ENCODE measurements at places on chromosomes 2 and 18. TPM values are rescaled to one million over a fixed set of nuclear protein-coding genes. Genes with fewer than 3 reads are reported as not detected.

ACVR1C gene
- 0.63 TPM for total RNA-seq

L3MBTL4 gene
- not detected for total RNA-seq

ANKRD30B gene
- 2.7 TPM for total RNA-seq

HPCAL1 gene
- 6.5 TPM for total RNA-seq

PIKFYVE gene
- total RNA-seq, result 39.2 TPM

PIGN gene
- 32.7 TPM for total RNA-seq

CIB4 gene
- not detected for total RNA-seq

HOXD12 gene
- total RNA-seq, result not detected

SLC1A4 gene
- 9.5 TPM for total RNA-seq

ARHGAP15 gene
- total RNA-seq, result not detected

MTX2 gene
- 18.3 TPM for total RNA-seq

TPGS2 gene
- total RNA-seq, result 115 TPM

FOXI3 gene
- total RNA-seq, result not detected

CLEC4F gene
- not detected for total RNA-seq

NEUROD1 gene
- total RNA-seq, result not detected

PLEKHH2 gene
- total RNA-seq, result 5.4 TPM

LAMA1 gene
- 30.1 TPM for total RNA-seq

SLC8A1 gene
- 112 TPM for total RNA-seq

CPO gene
- total RNA-seq, result not detected

SAG gene
- total RNA-seq, result not detected

CDH7 gene
- not detected for total RNA-seq

KCNG2 gene
- total RNA-seq, result not detected

GBX2 gene
- total RNA-seq, result 0.25 TPM
